ENCODE measurements at places on chromosomes 13 and 19. TPM values are rescaled to one million over a fixed set of nuclear protein-coding genes. Genes with fewer than 3 reads are reported as not detected.
A peak's percentile ranks its signal among the peaks of the same experiment; 100 is the strongest.

The CLC gene
- total RNA-seq: 4.7 TPM

GRCh38 chr19:20279516-20279915, 112.5 kb downstream of the ZNF486 start:
- no peak for DNase-seq

DNA sequence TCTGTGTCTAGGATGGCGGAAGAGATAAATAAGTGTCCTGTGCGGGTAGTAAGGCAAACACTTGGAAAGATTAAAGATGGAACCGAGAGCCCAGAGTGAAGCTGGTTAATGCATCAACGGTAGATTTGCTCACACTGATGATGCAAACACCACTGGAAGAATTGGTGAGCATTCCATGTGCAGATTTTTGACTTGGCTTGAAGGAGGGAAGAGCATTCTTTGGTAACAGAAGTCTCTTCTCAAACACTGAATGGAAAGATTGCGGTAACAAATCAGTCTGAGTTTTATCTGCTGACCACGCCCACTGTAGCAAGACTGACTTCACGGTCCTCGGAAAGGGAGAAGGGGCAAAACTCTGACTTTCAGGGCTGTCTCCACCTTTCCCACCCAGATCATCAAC, 112.5 kb downstream of the COL4A1 start:
- no peak for DNase-seq

The ATP8A2 gene
- 0.29 TPM for total RNA-seq

DNA sequence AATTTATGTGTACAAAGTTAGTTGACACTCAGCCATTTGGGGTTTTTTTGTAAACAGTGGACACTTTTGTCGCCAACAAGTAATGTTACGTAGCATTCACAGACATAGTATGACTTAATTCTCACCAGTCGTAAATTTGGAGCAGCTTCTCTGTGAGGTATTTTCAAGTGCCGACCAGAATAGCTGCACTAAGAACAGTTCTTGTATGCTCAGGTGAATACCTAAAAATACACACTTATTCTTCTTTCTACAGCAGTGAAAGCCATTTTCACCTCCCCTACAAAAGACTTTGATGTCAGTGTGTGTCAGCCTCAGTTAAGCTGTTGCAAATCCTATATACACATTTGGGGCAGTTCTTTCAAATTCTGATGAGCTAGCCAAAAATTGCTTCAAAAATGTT, 206.5 kb downstream of the ENOX1 start:
- DNase-seq: no peak

The METTL21C gene
- not detected for total RNA-seq

GRCh38 chr13:33543089-33543459, 257.5 kb upstream of the STARD13 start:
- DNase-seq: no peak

- DNase-seq: no peak
Measured at GRCh38 chr13:111657013-111657412, 336.6 kb downstream of the TEX29 start.

GRCh38 chr13:47890146-47890814, 110.8 kb downstream of the SUCLA2 start:
- no peak for DNase-seq

DNA sequence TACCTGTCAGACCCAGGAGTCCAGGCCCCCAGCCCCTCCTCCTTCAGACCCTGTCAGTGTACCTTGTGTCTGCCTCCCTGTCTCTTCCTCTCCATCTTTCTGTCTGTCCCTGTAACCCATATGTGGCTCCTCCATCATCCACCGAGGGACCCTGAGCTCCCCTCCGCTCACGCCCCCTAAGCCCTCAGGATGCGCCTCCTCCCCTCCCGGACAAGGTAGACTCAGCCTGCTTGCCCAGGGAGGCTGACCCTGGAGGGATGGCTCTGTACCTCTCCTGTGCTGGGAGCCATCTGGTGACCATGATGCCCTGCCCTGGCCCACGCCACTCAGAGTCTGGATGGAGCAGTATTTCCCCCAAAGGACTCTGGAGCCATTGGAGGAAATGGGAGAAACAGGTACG, 1.0 kb upstream of the CAPN12 start:
- no peak for DNase-seq

- DNase-seq: no peak
Measured at GRCh38 chr13:79108914-79109643, 297.0 kb downstream of the RBM26 start.

DNA sequence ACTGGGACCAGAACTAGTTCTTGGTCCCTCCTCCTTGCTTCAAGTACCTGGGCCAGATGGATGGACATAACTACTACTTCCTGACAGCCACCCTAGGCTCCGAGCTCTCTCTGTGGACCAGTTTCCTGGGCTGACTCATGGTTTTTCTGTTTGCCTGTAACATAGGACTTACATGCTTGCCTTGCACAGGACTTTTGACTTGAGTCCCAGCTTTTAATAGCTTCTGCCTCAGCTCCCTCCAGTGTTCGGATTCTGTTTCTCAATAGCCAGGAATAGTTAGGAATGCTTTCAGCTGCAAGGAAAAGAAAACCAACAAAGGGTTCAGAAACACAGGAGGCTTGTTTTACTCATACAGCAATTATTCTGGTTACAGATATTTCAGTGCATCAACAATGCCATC, 405.9 kb downstream of the ZNF536 start:
- DNase-seq: no peak

The CARD8 gene
- 152 TPM for total RNA-seq

- peak; percentile 38 for DNase-seq
Measured at GRCh38 chr19:54388802-54389139, 24.0 kb upstream of the LAIR1 start.

The SIGLEC11 gene
- total RNA-seq: not detected

- no peak for DNase-seq
Measured at GRCh38 chr13:74730556-74731331, 596.5 kb upstream of the KLF12 start.

- no peak for DNase-seq
Measured at GRCh38 chr13:39379118-39379517, 223.9 kb downstream of the LHFPL6 start.

The MEIOSIN gene
- not detected for total RNA-seq

The MADCAM1 gene
- total RNA-seq: 0.36 TPM

DNA sequence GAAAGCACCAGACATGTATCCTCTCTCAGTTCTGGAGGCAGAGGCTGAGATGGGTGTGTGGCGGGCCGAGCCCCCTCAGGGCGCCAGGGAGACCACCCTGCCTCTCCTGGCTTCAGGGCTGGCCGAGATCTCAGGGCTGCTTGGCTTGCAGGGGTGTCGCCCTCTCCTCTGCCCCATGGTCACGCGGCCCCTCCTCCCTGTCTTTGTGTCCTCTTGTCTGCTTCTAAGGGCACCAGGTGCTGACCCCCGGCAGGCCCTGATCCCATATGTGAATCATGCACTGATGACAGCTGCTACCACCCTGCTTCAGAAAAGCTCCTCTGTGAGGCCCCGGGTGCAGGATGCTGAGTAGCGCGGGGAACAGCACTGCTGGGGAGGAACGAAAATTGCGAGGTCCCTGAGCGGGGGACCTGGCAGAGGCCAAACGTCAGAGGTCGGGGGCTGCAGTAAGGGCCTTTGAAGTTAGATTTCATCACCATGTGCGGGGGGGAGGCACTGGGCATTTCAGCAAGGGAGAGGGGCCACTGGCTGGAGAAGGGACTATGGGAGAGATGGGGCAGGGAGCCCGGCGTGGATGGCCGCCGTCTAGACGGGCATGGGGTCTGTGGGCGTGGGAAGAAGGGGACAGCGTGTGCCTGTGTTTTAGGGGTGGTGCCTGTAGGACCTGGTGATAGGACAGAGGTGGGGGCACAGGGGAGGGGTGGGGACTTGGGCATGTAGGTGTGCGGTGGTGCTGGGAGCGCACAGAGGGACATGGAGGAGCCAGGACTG, 125.2 kb downstream of the KDM4B start:
- DNase-seq: no peak

The KCTD15 gene
- 10.2 TPM for total RNA-seq

The SYT3 gene
- not detected for total RNA-seq

- no peak for DNase-seq
Measured at GRCh38 chr13:42649141-42649540, 75.2 kb downstream of the TNFSF11 start.

The SIAH3 gene
- 0.05 TPM for total RNA-seq

The GJB6 gene
- total RNA-seq: 2.4 TPM
